ENCODE measurements at places on chromosomes 2 and 18.

- DNase-seq: no peak
These were observed 9.4 kb downstream of the COA5 start for GRCh38 chr2:98598781-98599428.

DNA sequence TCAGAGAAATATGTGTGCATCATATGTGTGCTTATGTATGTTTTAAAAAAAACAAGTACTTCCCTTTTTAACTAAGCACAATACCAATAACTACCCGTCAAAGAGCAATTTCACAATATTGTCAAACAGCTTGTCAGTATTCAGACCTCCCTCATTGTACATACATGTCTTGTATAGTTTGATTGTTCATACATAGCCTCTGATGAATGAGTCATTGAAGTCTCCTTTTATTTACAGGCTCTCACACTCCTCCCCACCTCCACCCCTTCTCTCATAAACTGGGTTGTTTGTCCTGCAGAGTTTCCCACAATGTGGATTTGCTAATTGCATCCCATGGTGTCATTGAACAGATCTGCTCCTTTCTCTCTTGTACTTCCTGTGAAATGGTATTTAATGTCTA lies 132.8 kb upstream of the L3MBTL4 start:
- no peak for DNase-seq

GRCh38 chr18:79111483-79111882 lies 42.3 kb downstream of the ATP9B start:
- no peak for DNase-seq

GRCh38 chr2:98569197-98569793 lies 39.0 kb downstream of the COA5 start:
- DNase-seq: peak; percentile 64

- no peak for DNase-seq
These were observed 254.5 kb downstream of the DSEL start for GRCh38 chr18:67261931-67262552.

DNA sequence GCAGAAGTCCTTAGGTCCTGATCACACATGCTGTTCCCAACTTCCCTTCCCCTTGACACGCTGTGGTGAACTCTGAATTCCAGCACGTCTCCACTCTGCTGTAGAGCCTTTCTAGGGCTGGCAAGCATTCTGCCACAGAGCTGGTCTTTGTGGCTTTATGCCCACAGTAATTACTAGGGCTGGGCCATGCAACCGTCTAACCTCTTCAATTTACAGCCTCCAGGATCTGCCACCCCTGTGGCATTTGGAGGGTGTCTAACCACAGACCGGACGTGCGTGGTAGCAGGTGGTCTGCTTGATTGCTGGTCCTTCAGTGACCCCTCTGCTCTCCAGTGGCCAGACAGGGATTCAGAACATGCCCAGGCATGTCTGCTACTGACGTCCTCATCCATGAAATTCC lies 43.1 kb upstream of the TGFA start:
- DNase-seq: no peak

- no peak for DNase-seq
These were observed 179.4 kb upstream of the FN1 start for GRCh38 chr2:215615067-215615802.

- DNase-seq: no peak
These were observed 10.9 kb downstream of the MAT2A start for GRCh38 chr2:85549826-85550225.

DNA sequence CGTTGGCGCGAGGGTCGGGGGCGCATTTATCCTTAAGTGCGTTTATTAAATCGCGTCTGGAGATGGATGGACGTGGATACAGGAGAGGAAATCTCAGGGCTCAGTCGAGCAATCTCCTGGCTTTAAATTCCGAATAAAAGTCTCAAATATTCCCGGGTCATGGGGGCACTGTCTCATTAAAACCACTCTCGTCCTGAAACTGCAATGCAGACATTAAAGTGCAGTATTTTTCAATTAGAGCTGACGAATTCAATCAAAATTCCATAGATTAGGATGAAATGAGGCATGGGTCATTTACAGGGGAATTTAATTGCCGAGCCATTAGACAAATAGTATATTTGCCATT lies 10.7 kb upstream of the GBX2 start:
- no peak for DNase-seq

DNA sequence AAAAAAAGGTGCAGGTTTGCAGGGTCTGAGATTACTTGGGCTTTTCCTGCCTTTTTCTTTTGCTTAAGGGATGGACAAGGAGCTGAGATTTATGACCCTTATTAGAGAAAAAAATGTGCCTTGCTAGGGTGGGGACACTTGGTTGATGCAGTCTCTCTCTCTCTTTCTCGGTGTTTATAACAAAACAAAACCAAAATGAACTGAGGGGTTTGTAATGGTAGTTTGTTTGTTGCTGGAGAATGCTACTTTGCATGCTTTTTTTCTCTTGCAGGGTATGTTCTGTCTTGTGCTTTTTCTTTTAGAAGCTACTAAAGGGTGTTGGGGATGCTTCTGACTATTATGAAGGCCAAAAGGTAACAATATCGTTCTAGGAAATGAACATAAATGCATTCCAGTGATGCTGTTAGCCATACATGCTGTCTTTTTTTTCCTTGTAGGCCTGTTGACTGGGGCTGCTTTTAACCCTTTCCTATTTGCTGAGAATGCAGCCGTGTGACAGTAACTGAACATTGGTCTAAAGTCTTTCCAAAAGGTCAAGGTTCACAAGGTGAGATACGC lies 435 bp downstream of the ZNF532 start:
- no peak for DNase-seq

DNA sequence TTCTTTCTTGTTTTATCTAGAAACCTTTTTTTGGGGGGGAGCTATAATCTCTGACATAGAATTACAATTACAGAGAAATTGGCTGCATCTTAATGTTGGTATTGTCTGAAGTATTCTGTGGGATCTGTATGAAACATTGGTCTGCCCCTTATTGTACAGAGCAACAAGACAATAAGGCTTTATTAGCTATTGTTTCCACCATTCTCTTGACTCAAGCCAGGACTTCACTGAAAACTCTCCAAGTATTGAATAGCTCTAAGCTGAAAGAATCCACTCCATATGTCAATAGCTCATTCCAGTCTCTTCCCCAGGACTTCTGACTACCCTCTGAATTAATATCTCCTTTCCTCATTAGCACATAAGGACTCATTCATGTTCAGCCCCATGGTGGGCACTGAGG lies 77.8 kb downstream of the RHBDD1 start:
- no peak for DNase-seq

DNA sequence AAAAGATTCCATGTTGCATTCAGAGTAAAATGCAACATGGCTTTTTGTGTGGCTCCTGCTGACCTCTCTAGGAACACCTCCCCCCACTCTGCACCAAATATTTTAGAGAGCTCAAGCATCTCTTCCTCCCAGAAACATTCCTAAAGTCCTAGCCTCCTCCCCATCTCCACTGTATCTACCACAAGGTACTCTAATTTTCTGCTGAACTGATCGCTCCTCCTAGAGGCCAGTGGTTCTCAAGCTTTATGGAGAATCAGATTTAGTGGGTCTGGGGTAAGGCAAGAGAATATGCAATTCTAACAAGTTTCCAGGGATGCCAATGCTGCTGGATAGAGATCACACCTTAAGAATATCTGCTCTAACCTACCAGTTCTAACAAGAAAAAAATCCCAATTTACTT lies 89.5 kb upstream of the HNRNPA3 start:
- no peak for DNase-seq

DNA sequence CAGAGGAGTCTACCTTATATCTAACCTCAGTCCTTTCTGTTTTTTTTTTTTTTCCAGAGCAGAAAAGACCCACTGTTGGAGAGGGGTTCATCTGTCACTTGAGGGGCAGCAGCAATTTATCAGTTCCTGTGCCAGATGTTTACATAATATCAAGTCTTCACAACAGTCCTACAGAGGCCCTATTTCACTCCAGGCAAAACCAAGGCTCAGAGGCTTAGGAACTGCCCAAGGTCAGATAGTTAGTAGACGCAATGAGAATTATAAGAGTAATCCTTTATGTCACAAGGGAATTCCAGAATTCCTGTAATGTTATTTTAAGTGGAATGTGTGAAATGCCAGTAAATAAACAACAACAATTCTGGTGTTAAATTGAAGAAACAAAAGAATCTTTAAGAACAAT lies 696.1 kb downstream of the NRXN1 start:
- no peak for DNase-seq

Data from stimulated activated CD4-positive, alpha-beta T cell treated with anti-CD3 and anti-CD28 coated beads, TNF-alpha, amount 100 ng/mL, for 48 hours (primary cell).